Glutamatergic neuron (in vitro differentiated cells): ENCODE measurements at places on chromosomes 6 and 20. TPM values are rescaled to one million over a fixed set of nuclear protein-coding genes. Genes with fewer than 3 reads are reported as not detected.
A peak's percentile ranks its signal among the peaks of the same experiment; 100 is the strongest.

- no peak for DNase-seq
- peaks cover 15% of the 10 kb centered on the region for H3K27me3 ChIP-seq
- peaks cover 10% of the 10 kb centered on the region for H3K4me1 ChIP-seq
- no peaks in the 10 kb centered on the region for H3K36me3 ChIP-seq
- H3K27ac ChIP-seq: no peak overlapping the region
- H3K4me3 ChIP-seq: peak overlapping the region; percentile 40
These were observed 2.4 kb upstream of the MICB start for GRCh38 chr6:31495580-31495979.

Gene ENTPD6
- total RNA-seq: 191 TPM

- H3K4me1 ChIP-seq: no peaks in the 10 kb centered on the region
- H3K4me3 ChIP-seq: no peak overlapping the region
- peaks cover 10% of the 10 kb centered on the region for H3K27me3 ChIP-seq
- H3K36me3 ChIP-seq: no peaks in the 10 kb centered on the region
- DNase-seq: peak; percentile 71
These were observed 51.7 kb downstream of the CHMP4B start for GRCh38 chr20:33862709-33863403.

- H3K4me1 ChIP-seq: peaks cover 15% of the 10 kb centered on the region
- no peak overlapping the region for H3K27ac ChIP-seq
- H3K27me3 ChIP-seq: no peaks in the 10 kb centered on the region
These were observed 20.0 kb downstream of the VTA1 start for GRCh38 chr6:142167071-142167470.

- no peaks in the 10 kb centered on the region for H3K36me3 ChIP-seq
- H3K4me3 ChIP-seq: no peak overlapping the region
- no peak for DNase-seq
- H3K27me3 ChIP-seq: peaks cover 3% of the 10 kb centered on the region
- H3K4me1 ChIP-seq: no peaks in the 10 kb centered on the region
- H3K27ac ChIP-seq: no peak overlapping the region
These were observed 327.5 kb upstream of the EPHA7 start for GRCh38 chr6:93746892-93747291.

Gene BANF2
- not detected for total RNA-seq

- H3K4me3 ChIP-seq: no peak overlapping the region
- peaks cover 2% of the 10 kb centered on the region for H3K4me1 ChIP-seq
- no peaks in the 10 kb centered on the region for H3K27me3 ChIP-seq
- DNase-seq: no peak
- H3K36me3 ChIP-seq: peaks cover 6% of the 10 kb centered on the region
These were observed 15.7 kb downstream of the DCBLD1 start for GRCh38 chr6:117498159-117498558.

DNA sequence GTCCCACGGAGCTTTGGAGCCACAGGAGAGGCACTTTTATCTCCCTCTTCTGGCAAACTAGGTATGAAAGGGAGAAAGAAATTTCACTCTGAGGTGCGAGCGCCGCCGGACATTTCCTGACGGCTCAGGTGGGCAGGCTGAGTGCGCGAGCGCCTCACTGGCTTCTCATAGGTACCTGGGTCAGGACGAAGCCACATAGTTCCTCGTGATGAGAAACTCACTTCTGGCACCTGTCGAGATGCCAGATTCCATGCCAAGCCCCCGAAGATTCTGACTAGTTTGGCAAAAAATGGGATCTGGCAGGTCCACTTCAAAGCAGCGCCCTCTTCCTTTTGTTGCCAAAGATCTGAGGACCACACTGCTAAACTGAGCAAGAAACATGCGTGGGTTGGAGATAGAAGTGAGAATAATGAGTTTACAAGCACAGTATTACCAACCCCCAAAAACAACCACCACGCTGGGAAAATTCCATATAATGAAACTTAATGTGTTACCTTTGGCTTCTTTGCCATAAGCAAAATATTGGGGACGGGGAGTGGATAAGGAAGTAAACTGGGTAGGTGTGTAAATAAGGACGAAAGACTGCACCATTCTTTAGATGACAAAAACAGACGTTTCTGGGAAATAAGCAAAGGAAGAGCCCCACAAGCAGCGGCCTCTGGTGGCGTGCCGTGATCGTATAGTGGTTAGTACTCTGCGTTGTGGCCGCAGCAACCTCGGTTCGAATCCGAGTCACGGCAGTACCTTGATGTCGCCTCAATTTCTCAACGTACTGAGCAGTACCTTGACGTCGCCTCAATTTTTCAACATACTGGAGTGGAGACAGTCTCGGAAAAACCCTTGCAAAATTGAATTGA, 89.8 kb upstream of the PRSS16 start:
- H3K4me1 ChIP-seq: peaks cover 3% of the 10 kb centered on the region
- peak; percentile 53 for DNase-seq
- peak overlapping the region; percentile 81 for H3K4me3 ChIP-seq
- no peaks in the 10 kb centered on the region for H3K36me3 ChIP-seq

Gene LPA
- total RNA-seq: 1.9 TPM

DNA sequence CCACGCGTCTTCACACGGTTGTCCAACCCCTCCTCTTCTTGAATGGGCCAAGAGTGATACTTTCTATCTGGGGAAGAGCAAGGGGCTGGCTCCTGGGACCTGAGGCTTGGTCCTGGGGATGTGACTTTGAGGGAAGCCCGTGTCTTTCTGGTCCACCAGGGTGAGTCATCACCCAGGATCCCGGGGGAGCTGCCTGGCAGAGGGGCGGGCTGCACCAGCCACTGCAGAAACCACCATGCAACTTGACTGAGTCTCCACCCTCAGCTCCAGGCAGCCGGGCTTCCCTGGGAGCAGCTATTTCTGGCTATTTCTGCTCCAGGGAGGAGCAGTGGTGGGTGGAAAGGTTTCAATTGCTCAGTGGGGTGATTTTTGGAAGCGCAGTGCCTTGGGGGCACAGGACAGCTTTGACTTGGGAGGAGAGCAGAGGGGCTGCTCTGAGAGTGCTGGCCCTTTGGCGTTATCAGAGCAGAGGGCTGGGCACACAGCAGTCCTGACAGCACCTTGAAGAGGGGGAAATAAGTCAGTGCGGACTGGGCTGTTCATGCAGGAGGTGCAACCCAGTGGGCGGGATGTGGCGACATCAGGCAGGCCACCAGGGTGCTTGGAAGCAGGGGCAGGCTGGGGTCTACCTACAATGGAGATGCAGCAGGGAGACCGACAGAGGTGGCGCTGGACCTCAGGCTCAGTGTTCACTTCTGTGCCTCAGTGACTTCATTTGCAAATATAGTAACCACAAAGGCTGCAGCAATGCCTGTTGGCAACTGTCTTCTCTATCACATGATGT, 45.1 kb upstream of the FAM83D start:
- H3K27me3 ChIP-seq: peaks cover 4% of the 10 kb centered on the region
- H3K4me1 ChIP-seq: peaks cover 35% of the 10 kb centered on the region
- DNase-seq: peak; percentile 61
- no peak overlapping the region for H3K4me3 ChIP-seq
- peaks cover 4% of the 10 kb centered on the region for H3K36me3 ChIP-seq
- peak overlapping the region; percentile 52 for H3K27ac ChIP-seq

DNA sequence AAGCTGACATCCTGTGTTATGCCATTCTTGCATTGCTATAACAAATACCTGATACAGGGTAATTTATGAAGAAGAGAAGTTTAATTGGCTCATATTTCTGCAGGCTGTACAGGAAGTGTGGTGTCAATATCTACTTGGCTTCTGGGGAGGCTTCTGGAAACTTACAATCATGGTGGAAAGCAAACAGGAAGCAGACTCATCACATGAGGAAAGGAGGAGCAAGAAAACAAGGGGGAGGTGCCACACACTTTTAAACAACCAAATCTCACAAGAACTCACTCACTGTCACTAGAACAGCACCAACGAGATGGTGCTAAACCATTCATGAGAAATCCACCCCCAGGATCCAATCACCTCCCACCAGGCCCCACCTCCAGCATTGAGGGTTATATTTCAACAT, 143.1 kb upstream of the GGTLC1 start:
- H3K36me3 ChIP-seq: no peaks in the 10 kb centered on the region
- DNase-seq: no peak
- H3K27me3 ChIP-seq: no peaks in the 10 kb centered on the region
- H3K27ac ChIP-seq: no peak overlapping the region

Gene EEF1A1
- 6,372 TPM for total RNA-seq

DNA sequence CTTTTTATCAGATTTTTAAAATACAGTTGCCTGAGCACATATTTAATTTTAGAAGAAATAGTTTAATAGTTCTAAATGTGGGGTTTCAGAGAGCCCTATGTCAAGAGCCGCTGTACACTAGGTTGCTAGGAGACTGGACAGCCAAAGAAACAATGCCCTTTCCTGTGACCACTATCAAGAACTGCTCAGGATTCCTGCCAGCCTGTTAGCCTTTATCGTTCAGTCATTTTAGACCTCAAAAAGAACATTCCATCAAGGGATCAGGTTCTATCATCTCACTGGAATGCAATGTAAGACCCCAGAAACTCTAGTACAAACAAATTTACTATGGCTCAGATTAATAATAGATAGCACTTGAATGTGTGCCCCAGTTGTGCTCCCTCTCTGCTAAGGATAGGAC, 181.2 kb upstream of the CCN2 start:
- no peak overlapping the region for H3K27ac ChIP-seq
- no peak for DNase-seq
- peaks cover 5% of the 10 kb centered on the region for H3K27me3 ChIP-seq
- no peaks in the 10 kb centered on the region for H3K36me3 ChIP-seq

- H3K4me3 ChIP-seq: no peak overlapping the region
- peaks cover 11% of the 10 kb centered on the region for H3K4me1 ChIP-seq
These were observed 74.2 kb downstream of the CD164 start for GRCh38 chr6:109308018-109308492.

Gene TCF15
- 19.7 TPM for total RNA-seq

DNA sequence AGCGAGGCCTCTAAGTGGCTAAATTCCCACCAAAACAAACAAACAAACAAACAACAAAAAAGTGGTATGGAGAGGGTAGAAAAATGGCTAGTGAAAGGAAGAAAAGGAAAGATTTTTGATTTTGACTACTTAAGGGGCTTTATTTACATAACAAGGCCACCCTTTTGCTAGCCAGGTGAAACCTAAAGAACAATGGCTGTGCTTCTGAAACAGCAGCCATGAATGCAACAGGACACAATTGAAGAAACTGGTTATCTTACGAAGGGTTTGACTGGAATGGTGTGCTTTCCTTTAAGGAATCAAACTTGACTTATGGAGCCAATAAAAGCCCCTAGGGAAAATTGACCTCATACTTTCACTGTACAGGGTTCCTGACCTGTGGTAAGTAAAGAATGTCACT, 68.9 kb downstream of the ERMARD start:
- peaks cover 19% of the 10 kb centered on the region for H3K36me3 ChIP-seq
- no peak for DNase-seq
- no peaks in the 10 kb centered on the region for H3K4me1 ChIP-seq
- no peak overlapping the region for H3K4me3 ChIP-seq
- H3K27me3 ChIP-seq: peaks cover 3% of the 10 kb centered on the region

DNA sequence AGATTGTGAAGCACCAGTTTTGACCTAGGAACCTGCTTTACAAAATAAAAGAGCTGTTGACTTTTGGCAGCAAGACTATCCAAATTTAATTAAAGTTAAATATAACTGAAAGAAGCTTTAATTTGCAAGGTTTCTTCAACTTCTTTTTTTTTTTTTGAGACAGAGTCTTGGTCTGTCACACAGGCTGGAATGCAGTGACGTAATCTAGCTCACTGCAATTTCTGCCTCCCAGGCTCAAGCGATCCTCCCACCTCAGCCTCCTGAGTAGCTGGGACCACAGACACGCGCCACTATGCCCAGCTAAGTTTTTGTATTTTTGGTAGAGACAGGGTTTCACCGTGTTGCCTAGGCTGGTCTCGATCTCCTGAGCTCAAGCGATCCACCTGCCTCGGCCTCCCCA, 13.7 kb upstream of the CSE1L start:
- H3K27ac ChIP-seq: no peak overlapping the region
- H3K36me3 ChIP-seq: no peaks in the 10 kb centered on the region
- H3K4me3 ChIP-seq: no peak overlapping the region
- no peaks in the 10 kb centered on the region for H3K4me1 ChIP-seq

DNA sequence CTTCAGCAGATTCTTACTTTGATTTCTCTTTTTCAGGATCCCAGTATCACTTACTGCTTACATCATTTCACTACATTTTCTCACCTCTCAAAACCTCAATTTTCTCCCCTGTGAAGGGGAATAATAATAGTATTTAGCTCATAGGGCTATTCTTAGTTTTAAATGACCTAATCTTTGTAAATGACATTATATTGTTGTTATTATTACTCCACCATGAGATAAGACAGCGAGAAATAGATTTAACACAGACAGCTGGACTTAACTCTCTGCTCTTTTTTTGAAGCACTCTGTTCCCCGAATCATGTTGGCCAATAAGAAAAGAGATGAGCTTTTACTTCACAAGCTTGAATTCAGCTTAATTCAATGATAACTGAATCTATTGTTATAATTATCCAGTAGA, 108.5 kb upstream of the QKI start:
- peaks cover 3% of the 10 kb centered on the region for H3K4me1 ChIP-seq
- no peak overlapping the region for H3K27ac ChIP-seq
- H3K27me3 ChIP-seq: no peaks in the 10 kb centered on the region
- H3K4me3 ChIP-seq: no peak overlapping the region

- peak; percentile 91 for DNase-seq
- peak within 1 kb of the TSS; percentile 64 for H3K27ac ChIP-seq
- H3K4me1 ChIP-seq: peaks cover 13% of the 10 kb centered on the region
- peak within 1 kb of the TSS; percentile 95 for H3K4me3 ChIP-seq
These were observed at the start of gene GFOD1 for GRCh38 chr6:13487122-13488014. Gene GFOD1 (minus strand): TSS chr6:13487600. CDS start chr6:13486890, 710 bp downstream.

Gene GFOD1
- 4.1 TPM for total RNA-seq

Gene LST1
- total RNA-seq: not detected

Gene RSPO3
- total RNA-seq: not detected

Gene EPPIN
- not detected for total RNA-seq

- peaks cover 6% of the 10 kb centered on the region for H3K4me1 ChIP-seq
- DNase-seq: no peak
- H3K27me3 ChIP-seq: no peaks in the 10 kb centered on the region
- H3K36me3 ChIP-seq: peaks cover 8% of the 10 kb centered on the region
These were observed 169.8 kb upstream of the RIN2 start for GRCh38 chr20:19588241-19588640.

DNA sequence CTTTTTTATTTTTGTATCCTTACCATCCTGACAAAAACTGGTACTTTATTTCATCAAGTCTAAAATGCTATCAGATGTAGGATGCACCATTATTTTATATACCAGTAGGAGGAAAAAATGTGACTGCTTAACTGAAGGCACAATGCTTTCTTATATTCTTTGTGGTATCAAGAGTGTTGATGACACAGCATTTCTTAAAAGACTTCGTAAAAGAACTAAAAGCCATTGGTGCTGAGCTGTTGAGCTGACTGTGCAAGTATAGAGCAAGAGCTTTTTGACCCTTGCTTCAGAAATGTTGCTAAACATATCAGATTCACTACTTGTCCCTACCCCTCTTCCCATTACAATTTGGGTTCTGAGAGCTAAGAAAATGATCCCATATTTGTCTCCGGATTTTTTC, 17.5 kb downstream of the SF3B5 start:
- H3K27me3 ChIP-seq: no peaks in the 10 kb centered on the region
- no peaks in the 10 kb centered on the region for H3K36me3 ChIP-seq
- no peaks in the 10 kb centered on the region for H3K4me1 ChIP-seq
